ENCODE measurements at places on chromosomes 7 and 10.

GRCh38 chr7:3416453-3416852 lies 115.4 kb downstream of the SDK1 start:
- no peak for DNase-seq

DNA sequence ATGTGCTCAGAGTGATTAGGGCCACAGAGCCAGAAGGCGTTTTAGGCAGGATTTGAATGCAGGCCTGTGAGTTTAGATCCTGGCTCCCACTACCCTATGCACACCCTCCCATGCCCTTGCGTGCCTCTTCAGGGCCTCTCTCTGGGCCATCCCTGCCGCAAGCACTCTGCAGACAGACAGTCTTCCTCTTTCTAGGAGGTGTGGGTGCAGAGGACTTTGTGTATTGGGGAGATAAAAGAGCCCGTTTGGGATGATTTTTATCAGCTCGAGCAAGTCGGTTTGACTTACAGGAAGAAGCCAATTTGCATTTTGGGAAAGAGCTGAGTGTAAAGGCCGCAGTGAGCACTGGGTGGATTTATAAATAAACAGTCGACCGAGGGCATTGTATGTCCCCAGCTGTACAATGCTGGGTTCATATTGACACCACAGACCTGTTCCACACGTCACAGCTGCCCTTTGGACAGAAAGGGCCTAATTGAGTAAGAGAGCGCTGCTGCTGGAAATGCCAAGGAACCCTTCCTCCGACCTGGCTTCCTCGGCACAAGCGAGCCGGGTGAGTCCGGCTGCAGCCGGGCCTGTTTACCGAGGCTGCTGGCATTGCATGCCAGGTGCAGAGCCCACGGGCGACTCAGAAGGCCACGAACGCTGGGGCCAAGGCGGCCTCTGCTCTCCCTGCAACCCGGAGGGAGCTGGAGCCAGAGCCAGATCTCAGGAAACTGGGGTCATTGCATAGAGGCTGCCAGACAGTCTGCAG lies 25.1 kb downstream of the ZMIZ1 start:
- DNase-seq: no peak

GRCh38 chr7:106514881-106515280 lies 146.1 kb downstream of the CCDC71L start:
- no peak for DNase-seq

GRCh38 chr10:52376694-52377354 lies 62.7 kb downstream of the DKK1 start:
- no peak for DNase-seq

- no peak for DNase-seq
Observed at GRCh38 chr7:158284121-158284520, 303.5 kb downstream of the PTPRN2 start.

DNA sequence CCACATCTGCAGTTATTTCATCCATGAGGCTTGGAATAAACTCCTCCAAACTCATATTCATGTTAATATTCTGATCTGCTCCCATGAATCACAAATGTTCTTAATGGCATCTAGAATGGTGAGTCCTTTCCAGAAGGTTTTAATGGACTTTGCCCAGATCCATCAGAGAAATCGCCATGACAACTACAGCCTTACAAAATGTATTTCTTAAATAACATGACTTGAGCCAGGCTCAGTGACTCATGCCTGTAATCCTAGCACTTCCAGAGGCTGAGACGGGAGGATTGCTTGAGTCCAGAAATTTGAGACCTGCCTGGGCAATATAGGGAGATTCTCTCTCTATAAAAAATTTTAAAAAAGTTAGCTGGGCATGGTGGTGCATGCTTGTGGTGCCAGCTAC lies 102.1 kb upstream of the TMEM168 start:
- no peak for DNase-seq

DNA sequence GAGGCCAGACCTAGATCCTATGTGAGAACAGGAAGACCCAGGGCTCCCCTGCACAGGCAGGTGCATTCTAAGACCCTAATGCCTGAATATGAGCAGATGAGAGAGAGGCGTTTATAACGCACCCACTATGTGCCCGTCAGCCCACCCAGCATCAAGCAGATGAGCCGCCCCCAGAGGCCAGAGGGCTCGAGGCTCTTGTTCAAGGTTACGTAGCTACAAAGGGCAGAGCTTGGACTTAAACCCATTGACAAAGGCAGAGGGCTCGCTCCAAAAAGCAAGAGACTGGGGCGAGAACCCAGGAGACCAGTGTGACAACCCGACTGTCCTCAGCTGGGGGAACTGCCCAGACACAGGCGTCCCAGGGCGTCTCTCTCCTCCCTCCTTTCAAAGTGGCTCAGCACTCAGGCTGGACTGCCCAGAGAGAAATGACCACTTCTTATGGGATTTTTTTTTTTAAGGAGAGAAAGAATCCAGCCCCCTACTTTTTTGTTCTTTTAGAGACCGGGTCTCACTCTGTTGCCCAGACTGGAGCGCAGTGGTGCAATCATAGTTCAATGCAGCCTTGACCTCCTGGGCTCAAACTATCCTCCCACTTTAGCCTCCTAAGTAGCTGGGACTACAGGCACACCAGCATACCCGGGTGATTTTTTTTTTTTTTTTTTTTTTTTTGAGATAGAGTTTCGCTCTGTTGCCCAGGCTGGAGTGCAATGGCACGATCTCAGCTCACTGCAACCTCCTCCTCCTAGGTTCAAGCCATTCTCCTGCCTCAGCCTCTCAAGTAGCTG lies 40.1 kb downstream of the TNRC18 start:
- DNase-seq: no peak

GRCh38 chr10:97601268-97602215 lies 12.0 kb downstream of the C10orf62 start:
- DNase-seq: no peak

GRCh38 chr10:75895259-75895658 lies 463.8 kb downstream of the LRMDA start:
- DNase-seq: no peak

GRCh38 chr7:31114593-31115343 lies 62.7 kb downstream of the ADCYAP1R1 start:
- DNase-seq: no peak

- no peak for DNase-seq
Observed at GRCh38 chr7:48411619-48412018, 240.4 kb downstream of the ABCA13 start.

DNA sequence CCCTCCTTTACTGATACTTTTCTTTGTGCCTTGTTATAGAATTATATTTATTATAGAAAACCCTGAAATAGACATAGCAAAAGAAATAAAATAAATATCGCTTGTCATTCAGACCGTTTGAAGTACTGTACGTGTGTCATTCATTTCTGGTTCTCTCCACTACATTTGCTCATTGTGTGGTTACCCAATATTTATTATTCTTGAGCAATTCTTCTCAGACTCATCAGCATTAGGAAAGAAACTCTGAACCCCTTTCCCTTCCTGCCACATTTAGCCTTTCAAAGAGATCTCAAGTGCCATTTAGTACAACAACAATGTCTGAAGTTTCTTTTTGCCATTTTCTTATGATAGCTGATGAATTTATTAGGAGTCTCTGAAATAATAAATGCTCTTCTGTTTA lies 154.1 kb downstream of the KIAA1217 start:
- DNase-seq: no peak

- DNase-seq: no peak
Observed at GRCh38 chr7:142787034-142787768, 16.4 kb downstream of the PRSS2 start.

- DNase-seq: peak; percentile 2
Observed at GRCh38 chr10:92692697-92693533, 3.2 kb downstream of the HHEX start.

GRCh38 chr7:106112972-106113421 lies 885 bp upstream of the SYPL1 start:
- DNase-seq: no peak

DNA sequence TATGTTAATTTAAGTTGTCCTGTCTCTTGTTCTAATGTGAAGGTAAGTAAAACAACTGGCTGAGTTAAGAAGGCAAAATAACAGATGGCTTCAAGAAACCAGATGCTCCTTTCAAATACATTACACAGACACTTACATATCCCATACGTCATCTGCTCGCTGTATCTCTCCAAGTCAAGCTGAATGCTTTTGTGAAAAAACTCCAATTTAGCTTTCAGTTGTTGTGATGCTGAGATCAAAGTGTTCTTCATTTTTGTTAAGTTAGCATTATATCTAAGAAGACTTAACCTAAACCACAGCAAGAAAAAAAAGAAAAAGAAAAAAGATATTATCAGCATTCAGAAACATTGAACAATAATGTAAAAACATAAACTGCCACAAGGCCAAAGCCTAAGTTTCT lies 18.5 kb upstream of the ERLIN1 start:
- no peak for DNase-seq

GRCh38 chr10:77774940-77775391 lies 137.4 kb upstream of the KCNMA1 start:
- DNase-seq: no peak

- DNase-seq: no peak
Observed at GRCh38 chr10:97543025-97543546, 29.5 kb upstream of the ANKRD2 start.

GRCh38 chr7:11077816-11078215 lies 104.1 kb downstream of the PHF14 start:
- DNase-seq: no peak

DNA sequence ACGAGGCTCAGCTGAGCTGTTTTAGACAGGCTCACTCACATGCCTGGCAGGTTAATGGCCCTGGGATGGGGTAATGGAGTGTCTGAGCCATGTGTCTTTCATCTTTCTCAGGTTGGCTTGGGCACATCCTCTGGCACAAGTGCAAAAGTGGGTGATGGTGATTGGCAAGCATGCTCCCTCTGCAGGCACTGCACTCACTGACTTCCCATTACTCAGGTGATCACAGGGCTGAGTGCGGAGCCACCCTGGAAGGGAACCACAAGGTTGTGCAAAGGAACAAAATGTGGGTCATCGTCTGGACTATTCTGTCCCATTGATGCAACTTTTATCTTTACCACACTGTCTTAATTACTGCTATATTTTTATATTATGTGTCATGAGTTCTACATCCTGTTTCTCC lies 244.1 kb upstream of the AKR1E2 start:
- DNase-seq: no peak

DNA sequence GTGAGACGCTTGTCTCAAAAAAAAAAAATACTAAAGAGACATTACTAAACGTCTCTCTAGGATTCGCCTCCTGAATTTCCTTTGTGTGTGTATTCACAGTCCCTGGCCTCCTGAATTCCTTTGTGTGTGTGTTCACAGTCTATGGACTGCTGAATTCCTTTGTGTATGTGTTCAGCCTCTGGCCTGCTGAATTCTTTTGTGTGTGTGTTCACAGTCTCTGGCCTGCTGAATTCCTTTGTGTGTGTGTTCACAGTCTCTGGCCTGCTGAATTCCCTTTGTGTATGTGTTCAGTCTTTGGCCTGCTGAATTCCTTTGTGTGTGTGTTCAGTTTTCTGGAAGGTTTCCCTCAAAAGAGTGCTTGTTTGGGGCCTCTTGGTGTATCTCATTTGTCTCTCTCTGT lies 8.2 kb downstream of the BMS1 start:
- DNase-seq: no peak

DNA sequence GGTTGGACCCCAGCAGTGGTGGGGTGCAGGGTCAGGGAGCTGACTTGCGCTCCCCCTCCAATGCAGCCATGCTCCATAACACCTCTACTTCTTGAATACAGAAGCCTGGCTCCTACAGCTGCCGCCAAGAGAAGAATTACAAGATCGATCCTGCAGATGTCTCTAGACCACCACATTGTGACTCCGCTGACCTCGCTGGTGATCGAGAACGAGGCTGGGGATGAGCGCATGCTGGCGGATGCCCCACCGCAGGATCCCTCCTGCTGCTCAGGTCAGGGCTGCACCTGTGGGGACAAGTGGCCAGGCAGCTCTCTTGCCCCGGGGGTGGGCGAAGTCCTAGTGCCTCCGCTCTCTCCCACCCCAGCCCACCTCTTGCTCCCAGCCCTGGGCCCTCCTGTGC lies 31.7 kb downstream of the ITIH2 start:
- DNase-seq: no peak

DNA sequence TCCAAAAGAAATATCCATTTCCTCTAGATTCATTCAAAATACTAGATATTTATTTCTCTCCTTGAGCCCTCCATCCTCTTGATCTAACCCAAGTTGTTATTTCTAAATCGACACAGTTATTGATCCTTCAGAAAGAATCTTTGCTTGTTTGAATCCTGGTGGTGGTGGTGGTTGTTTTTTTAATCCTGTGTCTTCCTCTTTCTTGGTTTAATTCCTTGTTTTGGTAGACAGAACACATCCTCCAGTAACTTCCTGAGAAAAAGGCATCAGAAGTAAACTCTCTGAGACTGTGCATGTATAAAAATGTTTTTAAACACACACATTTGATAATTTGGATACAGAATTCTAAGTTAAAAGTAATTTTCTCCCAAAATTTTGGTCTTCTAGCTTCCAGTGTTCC lies 49.9 kb downstream of the SIRT1 start:
- no peak for DNase-seq

DNA sequence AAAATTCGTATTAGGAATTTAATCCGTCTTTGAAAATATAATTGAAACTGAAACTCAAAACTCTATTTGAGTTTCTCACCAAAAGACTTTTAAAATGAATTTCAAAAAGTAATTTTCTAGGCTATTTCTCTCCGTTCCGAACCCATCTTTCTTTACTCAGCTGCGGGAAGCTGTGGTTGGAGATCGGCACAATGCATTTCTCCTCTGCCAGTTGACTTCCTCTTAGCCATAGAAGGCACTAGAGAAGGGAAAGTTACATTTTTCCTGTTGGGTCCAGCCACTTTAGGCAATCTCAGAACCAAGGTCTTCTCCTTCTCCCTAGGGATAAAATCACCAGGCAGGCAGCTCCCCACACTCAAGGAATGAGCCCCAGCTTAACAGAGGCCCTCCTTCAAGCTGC lies 133.6 kb upstream of the COL1A2 start:
- DNase-seq: no peak

DNA sequence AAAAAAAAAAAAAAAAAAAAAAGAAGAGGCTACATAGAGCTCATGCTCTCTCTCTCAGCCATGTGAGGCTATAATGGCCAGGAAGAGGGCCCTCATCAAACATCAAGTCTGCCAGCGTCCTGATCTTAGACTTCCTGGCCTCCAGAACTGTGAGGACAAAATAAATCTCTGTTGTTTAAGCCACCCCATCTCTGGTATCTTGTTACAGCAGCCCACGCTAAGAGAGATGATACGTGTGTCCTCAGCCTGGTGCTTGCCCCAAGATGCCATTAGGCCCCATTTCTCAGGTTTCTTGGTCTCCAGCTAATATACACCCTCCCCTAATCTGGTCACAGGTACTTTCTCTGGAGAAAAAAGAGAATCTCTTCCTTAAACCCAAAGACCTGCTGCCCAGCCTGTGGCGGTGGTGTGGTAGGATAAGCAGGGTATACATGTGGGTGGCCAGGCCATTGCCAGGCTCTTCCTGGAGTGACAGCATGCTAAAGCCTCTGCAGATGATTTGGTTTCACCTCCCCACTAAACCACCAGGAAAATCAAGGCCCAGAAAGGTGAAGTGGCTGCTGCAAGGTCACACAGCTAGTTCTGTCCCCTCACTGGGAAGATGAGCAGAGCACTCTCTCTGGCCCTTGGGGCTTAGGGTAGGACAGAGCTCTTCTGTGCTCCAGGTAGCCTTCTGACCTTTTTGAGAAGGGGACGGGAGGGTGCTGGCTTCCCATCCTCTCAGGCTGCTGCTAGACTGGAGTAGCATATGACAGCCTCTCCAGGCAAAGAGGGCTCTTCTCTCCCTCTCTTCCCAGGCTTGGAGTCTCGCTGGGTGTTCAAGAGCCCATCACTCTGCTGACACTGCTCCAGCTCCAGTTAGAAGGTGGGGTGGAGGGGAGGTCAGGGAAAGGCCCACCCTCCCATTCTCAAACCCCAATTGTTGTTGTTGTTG lies 5.2 kb downstream of the SPOCK2 start:
- no peak for DNase-seq

GRCh38 chr10:25530306-25530705 lies 355.5 kb downstream of the GPR158 start:
- no peak for DNase-seq

Measured in HAP-1 (cell line).